ENCODE measurements at places on chromosomes 7 and 10. TPM values are rescaled to one million over a fixed set of nuclear protein-coding genes. Genes with fewer than 3 reads are reported as not detected.

ZNF786 gene
- polyA plus RNA-seq, result 2.6 TPM

SPDYE2B gene
- not detected for polyA plus RNA-seq

PPP1R3C gene
- polyA plus RNA-seq, result 13.6 TPM

IDI2 gene
- not detected for polyA plus RNA-seq

WDR86 gene
- polyA plus RNA-seq, result 1.8 TPM

GRM8 gene
- polyA plus RNA-seq, result not detected

CYP2C8 gene
- polyA plus RNA-seq, result 0.69 TPM

FAM25A gene
- polyA plus RNA-seq, result not detected

DGKI gene
- 2.5 TPM for polyA plus RNA-seq

ANKRD61 gene
- not detected for polyA plus RNA-seq

METTL27 gene
- polyA plus RNA-seq, result 12.9 TPM

DNA sequence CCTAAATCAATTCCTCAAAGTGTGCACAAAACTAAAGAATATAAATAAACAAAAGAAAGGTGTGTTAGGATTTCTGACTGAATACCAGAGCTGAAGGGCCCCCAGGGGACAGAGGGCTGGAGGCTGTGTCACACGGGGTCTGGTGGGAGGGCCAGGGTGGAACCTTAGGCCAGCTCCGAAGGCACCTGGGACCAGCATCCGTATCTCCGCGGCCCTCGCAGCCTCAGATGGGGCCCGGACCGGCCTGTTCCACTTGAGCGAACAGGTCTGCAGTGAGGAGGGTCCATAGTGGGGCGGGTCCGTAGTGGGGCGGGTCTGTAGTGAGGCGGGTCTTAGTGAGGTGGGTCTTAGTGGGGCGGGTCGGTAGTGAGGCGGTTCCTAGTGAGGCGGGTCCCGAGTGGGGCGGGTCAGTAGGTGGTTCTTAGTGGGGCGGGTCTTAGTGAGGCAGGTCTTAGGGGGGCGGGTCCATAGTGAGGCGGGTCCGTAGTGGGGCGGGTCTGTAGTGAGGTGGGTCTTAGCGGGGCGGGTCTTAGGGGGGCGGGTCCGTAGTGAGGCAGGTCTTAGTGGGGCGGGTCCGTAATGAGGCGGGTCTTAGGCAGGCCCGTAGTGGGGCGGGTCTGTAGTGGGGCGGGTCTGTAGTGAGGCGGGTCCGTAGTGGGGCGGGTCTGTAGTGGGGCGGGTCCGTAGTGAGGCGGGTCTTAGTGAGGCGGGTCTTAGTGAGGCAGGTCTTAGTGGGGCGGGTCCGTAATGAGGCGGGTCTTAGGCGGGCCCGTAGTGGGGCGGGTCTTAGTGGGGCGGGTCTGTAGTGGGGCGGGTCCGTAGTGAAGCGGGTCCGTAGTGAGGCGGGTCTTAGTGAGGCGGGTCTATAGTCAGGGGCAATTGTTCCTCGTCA is 15.1 kb downstream of the GPR146 start:
- DNase-seq, result peak; percentile 71

- no peak for DNase-seq
These were observed 291.4 kb downstream of the DNAJB9 start for GRCh38 chr7:108861071-108861470.

- no peak for DNase-seq
These were observed 664.9 kb downstream of the CNTNAP2 start for GRCh38 chr7:146781352-146782116.

GRCh38 chr7:75711076-75711475 is 27.7 kb downstream of the HIP1 start:
- DNase-seq, result no peak

- no peak for DNase-seq
These were observed 101.5 kb downstream of the JCAD start for GRCh38 chr10:29957907-29958331.

DNA sequence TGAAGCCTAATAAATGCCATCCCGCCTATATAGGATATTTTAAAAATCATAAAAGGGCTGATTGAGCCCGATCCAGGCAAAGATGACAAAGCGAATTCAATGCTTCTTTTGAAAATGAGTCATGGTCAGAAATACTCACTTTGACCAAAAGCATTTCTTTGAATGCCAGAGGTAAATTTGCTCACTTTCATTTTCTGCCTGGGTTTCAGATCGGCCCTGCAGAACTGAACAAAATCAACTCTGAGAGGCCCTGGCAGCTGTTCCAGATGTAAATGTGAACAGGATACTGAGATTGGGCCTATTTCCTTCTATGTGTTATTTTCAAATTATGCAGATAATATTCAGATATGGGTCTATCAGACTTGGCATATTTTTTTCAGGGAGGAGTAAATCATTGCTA is 114.8 kb upstream of the ARID5B start:
- DNase-seq, result no peak

- no peak for DNase-seq
These were observed 12.8 kb upstream of the MMP21 start for GRCh38 chr10:125788156-125789034.

GRCh38 chr10:108975459-108976058 is 947.8 kb downstream of the XPNPEP1 start:
- no peak for DNase-seq

GRCh38 chr7:127705461-127705959 is 53.5 kb downstream of the SND1 start:
- DNase-seq, result no peak

- no peak for DNase-seq
These were observed 218.7 kb downstream of the ABCA13 start for GRCh38 chr7:48389977-48390376.

GRCh38 chr7:51321961-51322515 is 5.4 kb upstream of the COBL start:
- no peak for DNase-seq

- no peak for DNase-seq
These were observed 92.3 kb downstream of the ELFN1 start for GRCh38 chr7:1762238-1762945.

- DNase-seq, result no peak
These were observed 2.1 kb downstream of the VSIR start for GRCh38 chr10:71771204-71771603.

DNA sequence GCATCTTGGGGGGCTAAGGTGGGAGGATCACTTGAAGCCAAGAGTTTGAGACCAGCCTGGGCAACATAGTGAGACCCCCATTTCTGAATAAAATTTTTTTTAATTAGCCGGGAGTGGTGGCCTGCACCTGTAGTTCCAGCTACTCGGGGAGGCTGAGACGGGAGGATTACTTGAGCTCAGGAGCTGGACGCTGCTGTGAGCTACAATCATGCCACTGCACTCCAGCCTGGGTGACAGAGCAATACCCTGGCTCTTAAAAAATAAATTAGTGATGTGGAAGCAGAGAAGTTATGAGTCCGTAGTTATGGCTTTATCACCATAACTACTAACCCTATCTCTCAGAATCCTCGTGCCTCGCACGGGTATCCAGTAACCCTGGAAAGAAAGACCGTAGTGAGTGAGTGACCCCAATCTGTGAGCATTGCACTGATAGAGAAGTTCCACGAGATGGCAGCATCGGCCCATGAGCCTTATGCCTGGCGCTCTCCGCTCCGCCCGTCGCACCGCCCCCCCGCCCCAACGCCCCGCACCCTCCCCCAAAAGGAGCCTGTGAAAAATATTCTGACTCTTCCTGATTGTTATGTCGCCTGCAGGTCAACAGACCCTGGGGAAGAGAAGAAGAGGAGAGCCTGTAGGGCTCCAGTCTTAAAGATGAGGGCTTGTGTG is 4.9 kb upstream of the SLC29A3 start:
- no peak for DNase-seq

GRCh38 chr10:89518108-89518507 is 17.3 kb downstream of the SLC16A12 start:
- DNase-seq, result no peak

DNA sequence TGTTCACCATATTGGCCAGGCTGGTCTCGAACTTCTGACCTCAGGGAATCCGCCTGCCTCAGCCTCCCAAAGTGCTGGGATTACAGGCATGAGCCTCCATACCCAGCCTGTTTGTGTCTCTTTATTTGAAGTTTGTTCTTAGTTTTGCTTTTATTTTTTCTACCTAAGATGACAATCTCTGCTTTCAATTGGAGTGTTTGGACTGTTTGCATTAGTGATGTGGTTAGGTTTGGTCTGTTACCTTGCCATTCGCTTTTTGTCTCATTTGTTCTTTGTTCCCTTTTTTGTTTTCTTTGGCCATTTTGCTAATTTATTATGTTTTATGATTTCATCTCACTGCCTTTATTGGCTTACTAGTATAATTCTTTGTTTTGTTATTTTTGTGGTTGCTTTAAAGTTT is 62.6 kb downstream of the ADCY1 start:
- no peak for DNase-seq

DNA sequence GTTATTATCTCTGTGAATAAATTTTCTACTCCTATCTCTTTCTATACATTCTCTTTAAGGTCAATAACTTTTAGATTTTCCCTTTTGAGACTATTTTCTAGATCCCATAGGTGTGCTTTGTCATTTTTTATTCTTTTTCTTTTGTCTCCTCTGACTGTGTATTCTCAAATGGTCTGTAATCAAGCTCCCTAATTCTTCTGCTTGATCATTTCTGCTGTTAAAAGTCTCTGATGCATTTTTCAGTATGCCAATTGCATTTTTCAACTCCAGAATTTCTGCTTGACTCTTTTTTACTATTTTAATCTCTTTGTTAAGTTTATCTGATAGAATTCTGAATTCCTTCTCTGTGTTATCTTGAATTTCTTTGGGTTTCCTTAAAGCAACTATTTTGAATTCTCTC is 78.2 kb downstream of the THNSL1 start:
- no peak for DNase-seq

- no peak for DNase-seq
These were observed 8.5 kb upstream of the PRSS1 start for GRCh38 chr7:142740786-142741185.

GRCh38 chr10:92742331-92743228 is 52.8 kb downstream of the HHEX start:
- DNase-seq, result no peak

DNA sequence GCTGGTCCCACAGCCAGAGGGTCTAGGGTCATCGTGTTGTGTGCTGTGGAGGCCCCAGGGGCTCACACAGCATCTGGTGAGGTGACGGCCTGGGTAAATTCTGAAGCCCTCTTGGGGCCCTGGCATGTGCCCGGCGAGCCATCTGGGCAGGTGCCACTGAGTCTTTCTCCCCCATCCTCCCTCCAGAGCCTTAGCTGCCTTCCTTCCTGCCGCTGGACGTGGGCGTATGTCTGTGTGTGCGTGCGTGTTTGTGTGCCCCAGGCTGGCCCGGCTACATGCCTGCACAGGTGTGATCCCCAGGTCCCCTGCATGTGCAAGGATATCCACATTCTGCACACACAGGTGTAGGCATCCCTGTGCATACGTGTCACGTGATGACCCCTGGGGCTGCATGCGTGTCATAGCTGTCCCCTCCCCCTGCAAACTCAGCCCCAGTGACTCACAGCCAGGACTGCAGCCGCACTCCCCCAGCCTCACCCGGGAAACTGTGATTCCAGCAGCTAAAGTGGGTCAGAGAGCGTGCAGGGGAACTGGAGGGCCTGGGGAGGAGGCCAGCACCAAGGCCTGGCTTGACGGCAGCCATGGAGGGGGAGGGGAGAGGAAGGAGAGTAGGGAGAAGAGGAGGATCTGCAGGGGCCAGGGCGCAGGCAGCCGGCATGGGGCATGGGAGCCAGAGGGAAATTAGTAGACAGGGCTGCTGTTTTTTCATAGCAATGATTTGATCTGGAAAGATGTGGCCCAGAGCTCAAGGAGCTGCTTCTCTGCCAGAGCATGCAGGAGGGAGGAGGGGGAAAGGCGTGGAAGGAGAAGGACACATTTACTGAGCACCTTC is 46.4 kb downstream of the ELFN1 start:
- DNase-seq, result peak; percentile 59

DNA sequence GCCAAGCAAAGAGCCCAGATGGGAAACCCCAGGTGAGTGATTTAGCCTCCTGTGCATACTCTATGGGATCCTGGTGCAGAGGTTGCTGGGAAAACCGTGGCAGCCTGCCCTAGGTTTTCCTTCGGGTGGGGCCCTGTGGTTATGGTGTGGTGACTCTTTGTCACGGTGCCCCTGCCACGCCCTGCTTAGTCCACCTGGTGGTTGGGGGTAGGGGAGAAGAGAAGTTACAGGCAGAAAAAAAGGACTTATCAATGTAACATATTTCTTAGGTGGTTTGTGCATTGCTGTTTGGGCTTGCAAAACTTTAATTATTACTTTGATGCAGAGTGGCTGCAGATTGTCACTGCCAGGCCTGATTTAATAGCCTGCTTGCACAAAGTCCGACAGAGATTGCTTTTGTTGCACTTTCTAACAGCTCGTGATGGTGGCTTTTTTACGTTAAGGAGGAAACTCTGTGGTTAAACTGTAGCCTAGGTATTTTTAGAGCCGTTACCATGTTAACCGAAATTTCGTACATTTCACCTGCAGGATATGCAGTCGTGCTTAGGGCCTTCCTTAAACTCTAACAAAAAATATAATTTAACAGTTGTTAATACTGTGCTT is 197.4 kb downstream of the RNLS start:
- peak; percentile 62 for DNase-seq

- no peak for DNase-seq
These were observed 866.3 kb downstream of the ANKRD7 start for GRCh38 chr7:119090851-119091250.

GRCh38 chr10:82149674-82150073 is 274.7 kb downstream of the NRG3 start:
- DNase-seq, result no peak

DNA sequence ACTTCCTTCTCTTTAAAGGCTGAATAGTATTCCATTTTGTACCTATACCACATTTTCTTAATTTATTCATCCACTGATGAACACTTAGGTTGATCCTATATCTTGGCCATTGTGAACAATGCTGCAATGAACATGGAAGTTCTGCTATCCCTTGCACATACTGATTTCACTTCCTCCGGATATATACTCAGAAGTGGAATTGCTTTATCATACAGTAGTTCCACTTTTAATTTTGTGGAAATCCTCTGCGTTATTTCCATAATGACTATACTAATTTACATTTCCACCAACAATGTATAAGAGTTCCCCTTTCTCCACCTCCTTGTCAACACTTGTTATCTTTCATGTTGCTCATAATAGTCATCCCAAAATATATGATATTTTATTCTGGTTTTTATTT is 312.6 kb downstream of the PLXDC2 start:
- no peak for DNase-seq

DNA sequence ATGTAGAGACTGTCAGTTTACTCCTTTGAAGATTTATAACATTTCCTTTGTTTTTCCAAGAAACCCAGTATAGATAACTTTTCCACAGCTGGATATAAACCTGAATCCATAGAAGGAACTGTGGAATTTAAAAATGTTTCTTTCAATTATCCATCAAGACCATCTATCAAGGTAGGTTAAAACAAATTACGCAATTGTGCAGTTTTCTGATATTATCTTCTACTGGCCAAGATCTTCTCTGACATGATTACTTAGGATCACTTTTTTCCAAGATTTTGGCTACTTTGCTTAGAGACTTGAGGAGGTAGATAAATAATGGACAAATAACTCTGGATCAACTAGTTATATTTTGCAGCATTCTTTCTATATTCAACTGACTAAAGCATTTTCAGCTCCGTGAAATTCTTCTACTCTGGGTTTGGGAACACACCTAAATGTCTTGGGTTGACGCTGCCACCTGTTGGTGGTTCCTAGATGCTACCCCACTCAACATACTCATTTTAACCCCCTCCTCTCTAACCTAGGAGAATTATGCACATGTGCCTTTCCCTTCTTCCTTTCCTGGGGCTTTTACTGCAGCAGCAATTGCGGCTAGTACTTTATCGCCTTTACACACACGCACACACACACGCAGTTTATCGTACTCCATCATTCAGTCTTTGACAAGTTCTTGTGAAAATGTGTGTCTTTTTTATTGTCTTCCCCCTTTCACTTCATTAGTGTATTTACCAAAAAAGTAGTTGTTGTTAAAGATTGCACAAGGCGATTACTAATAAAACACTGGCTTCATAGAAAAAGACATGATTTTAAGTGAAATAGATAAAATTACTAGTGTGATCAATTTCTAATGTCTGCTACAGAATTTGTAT is 32.7 kb downstream of the ABCB5 start:
- peak; percentile 15 for DNase-seq
